ENCODE measurements at places on chromosomes 6 and 20.
A peak's percentile ranks its signal among the peaks of the same experiment; 100 is the strongest.

DNA sequence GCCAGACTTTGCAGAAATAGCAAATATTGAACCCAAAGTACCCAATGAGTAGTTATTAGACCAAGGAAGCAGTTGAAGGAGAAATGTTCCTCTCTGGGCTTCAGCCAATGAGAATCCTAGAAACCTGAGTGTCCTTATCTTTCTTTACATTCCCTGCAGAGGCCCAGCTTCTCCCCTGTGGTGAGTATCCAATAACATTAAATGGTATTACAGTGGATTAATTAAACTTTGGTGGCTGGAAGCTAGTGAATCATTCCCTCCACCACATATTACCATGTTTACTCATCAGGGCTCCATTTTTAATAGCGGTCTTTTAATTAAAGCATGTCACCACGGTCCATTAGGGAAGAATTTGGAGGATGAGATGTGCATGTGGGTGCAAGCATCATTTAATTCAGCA, 74.0 kb downstream of the UNC5CL start:
- DNase-seq = no peak

- DNase-seq = no peak
Measured at GRCh38 chr6:86913795-86914194, 23.5 kb upstream of the HTR1E start.

GRCh38 chr20:61448386-61448785, 196.3 kb downstream of the CDH4 start:
- no peak for DNase-seq

- no peak for DNase-seq
Measured at GRCh38 chr6:114068771-114069170, 97.8 kb upstream of the HDAC2 start.

GRCh38 chr6:83770910-83771309, 62.0 kb upstream of the SNAP91 start:
- no peak for DNase-seq

GRCh38 chr6:13407709-13408695, 79.4 kb downstream of the GFOD1 start:
- no peak for DNase-seq

GRCh38 chr6:148657048-148657447, 89.8 kb upstream of the UST start:
- no peak for DNase-seq

GRCh38 chr6:142830116-142830710, 114.8 kb downstream of the HIVEP2 start:
- DNase-seq = no peak

DNA sequence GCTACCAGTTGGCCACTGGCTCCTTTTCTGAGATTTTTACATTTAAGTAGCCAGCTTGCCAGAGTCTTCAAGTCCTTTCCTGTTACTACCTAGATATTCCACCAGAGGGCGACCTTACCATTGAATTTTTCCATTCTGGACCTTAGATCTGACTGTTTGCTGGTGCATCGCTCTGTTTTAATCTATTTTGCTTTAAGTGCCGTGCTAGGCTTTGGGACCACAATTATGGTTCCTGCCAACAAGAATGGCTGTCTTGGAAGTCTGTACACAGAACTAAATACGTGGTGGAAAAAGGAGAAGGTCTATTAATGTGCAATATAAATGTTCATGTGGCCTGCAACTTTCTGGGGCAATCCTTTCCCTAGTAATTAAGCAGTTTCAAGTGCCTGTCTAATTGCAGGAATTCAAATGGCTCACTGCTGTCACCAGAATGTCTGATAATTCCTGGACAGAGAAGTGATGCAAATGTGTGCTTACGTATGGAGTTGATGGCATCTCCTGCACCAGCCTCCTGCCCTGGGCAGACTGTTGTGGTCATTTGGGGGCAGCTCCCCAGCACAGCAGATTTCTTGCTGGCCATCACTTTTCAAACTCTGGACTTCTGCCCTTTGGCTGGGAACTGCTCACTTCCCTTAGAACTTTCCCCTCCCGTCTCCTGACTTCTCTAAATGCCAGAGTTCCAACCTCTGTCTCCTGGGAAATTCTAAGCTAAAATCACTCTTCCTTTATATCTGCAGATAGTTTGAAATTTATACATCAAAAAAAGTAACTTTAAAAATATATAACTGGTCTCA, 5.6 kb upstream of the HLA-DOA start:
- DNase-seq = peak; percentile 56

DNA sequence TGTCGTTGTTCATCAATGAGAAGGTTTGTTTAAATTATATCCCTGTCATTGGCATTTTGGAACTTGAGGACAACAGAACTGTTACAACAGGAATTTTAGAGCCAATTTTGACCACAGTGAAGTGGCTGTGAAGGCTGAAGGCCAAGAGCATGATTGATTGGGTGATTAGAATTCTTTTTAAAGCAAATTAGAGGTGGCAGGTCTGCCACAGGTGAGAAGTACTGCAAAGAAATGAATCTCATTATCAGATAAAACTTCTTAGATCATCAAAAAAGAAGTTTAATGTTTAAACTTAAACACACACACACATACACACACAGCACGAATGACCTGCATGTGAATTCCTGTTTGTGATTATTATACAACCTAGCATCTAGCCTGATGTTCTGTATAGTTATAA, 32.4 kb downstream of the FARS2 start:
- DNase-seq = no peak

GRCh38 chr6:16972535-16972934, 129.3 kb upstream of the STMND1 start:
- no peak for DNase-seq

DNA sequence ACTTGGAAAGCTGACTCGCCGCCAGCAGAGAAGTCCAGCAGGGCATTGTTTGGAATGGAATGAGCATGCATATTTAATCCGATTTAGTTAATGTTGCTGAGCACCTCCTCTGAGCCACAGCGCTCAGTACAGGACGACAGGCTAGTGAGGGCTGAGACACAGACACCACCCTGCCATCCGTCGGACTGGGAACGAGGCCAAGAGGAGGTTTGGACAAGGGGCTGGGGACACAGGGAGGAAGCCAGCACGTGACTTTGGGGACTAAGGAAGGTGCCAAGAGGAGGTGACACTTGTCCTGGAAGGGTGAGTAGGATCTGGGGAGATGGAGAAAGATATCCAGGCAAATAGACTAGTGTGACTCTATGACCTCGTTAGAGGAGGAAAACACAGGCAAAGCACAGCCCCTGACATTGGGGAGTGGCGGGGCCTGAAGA, 152.5 kb upstream of the ECI2 start:
- DNase-seq = no peak

- no peak for DNase-seq
Measured at GRCh38 chr6:123780021-123780420, 23.6 kb upstream of the NKAIN2 start.

GRCh38 chr6:137241481-137242038, 22.4 kb upstream of the IFNGR1 start:
- DNase-seq = no peak

DNA sequence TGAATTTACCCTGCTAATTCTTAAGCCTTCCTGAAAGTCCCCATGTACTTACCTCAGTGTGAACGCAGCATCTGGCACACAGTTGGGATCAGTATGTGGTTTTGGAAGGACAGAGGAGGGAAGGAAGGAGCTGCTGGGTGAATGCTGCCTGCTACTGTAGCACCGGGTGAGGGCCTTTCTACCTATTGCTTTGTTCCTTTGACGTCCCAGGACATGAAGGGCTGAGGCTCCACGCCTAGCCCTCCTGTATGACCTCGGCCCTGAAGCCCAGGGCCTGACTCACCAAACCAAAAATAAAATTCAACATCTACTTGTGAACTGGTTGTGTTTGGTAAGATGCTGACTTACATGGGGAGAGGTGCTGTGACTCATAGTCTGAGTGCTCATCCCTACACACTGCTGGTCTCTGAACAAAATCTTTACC, 51.1 kb downstream of the ARID1B start:
- DNase-seq = no peak

GRCh38 chr6:105952772-105953690, 133.1 kb upstream of the PRDM1 start:
- DNase-seq = no peak

GRCh38 chr6:117237561-117237960, 27.8 kb upstream of the VGLL2 start:
- DNase-seq = no peak

DNA sequence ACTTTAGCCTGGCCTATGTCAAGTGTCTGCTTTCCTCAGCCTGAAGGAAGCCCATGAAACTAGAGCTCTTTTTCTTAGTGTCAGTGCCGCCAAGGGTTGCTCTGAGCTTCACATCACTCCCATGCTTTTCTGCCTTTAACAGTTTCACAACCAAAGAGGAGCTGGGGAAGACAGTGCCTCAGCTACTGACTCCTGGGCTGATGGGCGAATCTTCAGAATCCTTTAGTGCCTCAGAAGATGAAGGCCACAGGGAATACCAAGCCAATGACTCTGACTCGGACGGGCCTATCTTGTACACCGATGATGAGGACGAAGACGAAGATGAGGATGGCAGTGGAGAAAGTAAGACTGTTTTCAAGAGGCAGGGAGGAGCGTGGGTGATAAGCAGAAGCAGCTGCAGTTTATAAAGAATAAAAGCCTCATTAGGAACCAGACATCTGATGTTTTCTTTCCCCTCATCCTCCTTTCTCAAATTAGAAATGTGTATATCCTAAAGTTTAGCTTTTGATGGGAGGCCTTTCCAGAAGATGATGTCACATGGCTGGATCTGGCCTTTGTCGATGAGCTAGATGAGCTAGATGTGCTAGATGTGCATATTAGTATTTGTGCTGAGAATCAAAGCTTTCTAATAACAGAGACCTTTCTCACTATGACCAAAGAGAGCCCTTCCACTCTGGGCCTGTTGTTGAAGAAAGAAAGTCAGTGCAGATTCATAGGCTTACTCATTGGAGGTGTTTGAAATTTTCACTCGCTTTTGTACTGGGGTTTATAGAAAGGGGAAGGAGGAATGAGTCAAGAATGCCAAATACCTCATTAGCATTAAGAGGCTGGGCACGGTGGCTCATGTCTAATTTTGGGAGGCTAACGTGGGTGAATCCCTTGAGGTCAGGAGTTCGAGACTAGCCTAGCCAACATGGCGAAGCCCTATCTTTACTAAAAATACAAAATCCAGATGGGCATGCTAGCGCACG, 70.7 kb upstream of the LTV1 start:
- no peak for DNase-seq

- no peak for DNase-seq
Measured at GRCh38 chr6:168834042-168834587, 393.1 kb downstream of the SMOC2 start.

- no peak for DNase-seq
Measured at GRCh38 chr6:165632194-165632593, 30.8 kb downstream of the PDE10A start.

DNA sequence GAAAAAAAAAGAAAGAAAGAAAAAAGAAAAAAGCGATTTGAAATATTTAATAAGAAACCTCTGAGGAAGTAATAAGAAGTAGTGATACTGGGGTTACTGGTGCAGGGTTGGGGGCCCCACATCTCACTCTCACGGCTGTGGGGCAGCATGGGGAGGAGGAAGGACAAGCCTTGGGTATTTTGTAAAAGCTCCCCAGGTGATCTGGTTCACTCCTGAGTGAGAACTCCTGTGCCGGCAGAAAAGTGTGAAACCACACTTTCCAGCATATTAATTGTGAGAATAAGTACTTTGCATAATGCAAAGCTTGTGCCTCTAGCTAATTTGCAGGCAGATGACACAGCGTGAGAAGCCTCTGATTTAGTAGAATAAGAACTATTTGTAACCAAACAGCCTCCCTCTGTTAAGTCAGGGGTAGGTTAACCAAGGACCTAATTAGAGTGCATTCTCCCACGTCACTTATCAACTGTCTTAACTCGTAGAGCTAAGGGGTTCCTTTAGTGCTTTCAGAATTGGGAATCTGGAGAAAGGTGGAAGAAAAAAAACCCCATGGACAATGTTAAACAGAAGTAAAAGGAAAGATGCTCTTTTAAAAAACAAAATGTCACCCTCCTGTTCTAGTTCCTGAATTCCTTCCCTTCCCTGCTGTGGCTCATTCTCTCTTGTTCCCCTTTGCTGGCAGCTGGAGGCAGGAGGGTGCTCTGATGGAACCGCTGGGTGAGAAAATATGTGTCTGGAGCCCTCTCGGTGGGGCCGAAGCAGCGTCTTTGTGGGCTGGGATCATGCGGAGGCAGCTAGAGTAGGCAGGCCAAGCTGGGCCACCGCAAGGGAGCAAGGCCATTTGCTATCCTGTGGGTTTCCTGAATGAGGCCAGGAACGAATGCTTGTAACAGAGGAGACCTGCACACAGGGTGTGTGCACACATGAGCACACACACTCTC, 108.7 kb downstream of the FYN start:
- DNase-seq = peak; percentile 54

DNA sequence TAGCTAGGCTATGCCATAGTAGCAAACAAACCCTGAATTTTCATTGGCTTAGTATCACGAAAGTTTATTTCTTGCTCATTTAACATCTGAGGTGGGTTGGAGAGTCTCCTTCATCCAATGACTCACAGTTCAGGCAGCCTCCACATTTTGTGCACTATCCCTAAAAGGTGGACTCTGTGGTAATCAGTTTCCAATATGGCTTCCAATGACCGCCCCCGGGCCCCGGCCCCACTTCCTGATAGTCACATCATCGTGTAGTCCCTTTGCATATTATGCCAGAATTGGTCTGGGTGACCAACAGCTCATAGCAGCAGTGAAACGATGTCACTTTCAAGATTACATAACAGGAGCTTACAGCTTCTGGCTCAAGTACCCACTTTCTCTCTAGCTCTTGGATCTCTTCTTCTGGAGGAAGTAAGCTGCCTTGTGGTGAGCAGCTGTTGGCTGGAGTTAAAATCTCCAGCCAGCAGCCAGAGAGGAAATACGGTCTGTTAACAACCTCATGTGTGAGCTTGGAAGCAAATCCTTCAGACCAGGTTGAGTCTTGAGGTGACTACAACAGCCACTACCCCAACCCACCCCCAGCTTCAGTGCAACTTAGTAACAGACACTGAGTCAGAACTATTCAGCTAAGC, 7.8 kb downstream of the HCRTR2 start:
- no peak for DNase-seq

DNA sequence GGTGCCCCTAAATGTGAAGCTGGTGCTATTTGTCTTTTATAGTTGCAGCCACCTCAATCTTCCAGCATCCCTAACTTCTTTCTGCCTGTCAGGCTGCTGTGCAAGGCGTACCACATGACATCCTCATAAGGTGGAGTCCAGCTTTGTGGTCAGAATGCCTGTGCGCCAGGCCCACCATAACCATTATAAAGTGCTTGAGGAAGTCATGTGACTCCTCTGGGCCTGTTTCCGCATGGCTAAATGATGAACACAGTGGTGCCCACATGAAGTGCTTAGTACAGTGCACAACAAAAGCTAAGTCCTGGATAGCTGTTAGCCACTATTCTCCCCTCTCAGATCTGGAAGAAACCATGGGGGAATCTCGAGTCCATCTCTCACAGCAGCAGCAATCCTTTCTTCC, 75.6 kb downstream of the INSM1 start:
- no peak for DNase-seq

GRCh38 chr6:92777146-92777740, 642.1 kb downstream of the EPHA7 start:
- no peak for DNase-seq

- DNase-seq = peak; percentile 6
Measured at GRCh38 chr6:42075159-42075838, 25.0 kb downstream of the TAF8 start.

GRCh38 chr6:108874470-108875160, 26.4 kb downstream of the ARMC2 start:
- peak; percentile 40 for DNase-seq
